CD4-positive, alpha-beta T cell (primary cell): ENCODE measurements at places on chromosomes 3 and 15. TPM values are rescaled to one million over a fixed set of nuclear protein-coding genes. Genes with fewer than 3 reads are reported as not detected.
A peak's percentile ranks its signal among the peaks of the same experiment; 100 is the strongest.

APOD gene
- not detected for total RNA-seq

- H3K27me3 ChIP-seq = no peaks in the 10 kb centered on the region
- H3K4me3 ChIP-seq = no peak overlapping the region
- H3K36me3 ChIP-seq = no peaks in the 10 kb centered on the region
- no peak for DNase-seq
- H3K27ac ChIP-seq = no peak overlapping the region
- peaks cover 15% of the 10 kb centered on the region for H3K4me1 ChIP-seq
These were observed 17.1 kb downstream of the CACNA2D2 start for GRCh38 chr3:50486219-50486888.

EAF2 gene
- 3.7 TPM for total RNA-seq

REC114 gene
- not detected for total RNA-seq

GRCh38 chr3:47009225-47010110, 30.0 kb downstream of the NBEAL2 start:
- H3K4me1 ChIP-seq = peaks cover 10% of the 10 kb centered on the region
- peaks cover 55% of the 10 kb centered on the region for H3K36me3 ChIP-seq
- H3K27ac ChIP-seq = no peak overlapping the region
- H3K27me3 ChIP-seq = no peaks in the 10 kb centered on the region
- DNase-seq = peak; percentile 85
